Fibroblast of skin of right quadriceps (primary cell): ENCODE measurements at places on chromosomes 1 and 21.
A peak's percentile ranks its signal among the peaks of the same experiment; 100 is the strongest.

GRCh38 chr21:16241016-16241415 is 511.2 kb downstream of the USP25 start:
- DNase-seq: peak; percentile 16

GRCh38 chr1:104706631-104707147 is 957.0 kb downstream of the AMY1C start:
- DNase-seq: no peak

DNA sequence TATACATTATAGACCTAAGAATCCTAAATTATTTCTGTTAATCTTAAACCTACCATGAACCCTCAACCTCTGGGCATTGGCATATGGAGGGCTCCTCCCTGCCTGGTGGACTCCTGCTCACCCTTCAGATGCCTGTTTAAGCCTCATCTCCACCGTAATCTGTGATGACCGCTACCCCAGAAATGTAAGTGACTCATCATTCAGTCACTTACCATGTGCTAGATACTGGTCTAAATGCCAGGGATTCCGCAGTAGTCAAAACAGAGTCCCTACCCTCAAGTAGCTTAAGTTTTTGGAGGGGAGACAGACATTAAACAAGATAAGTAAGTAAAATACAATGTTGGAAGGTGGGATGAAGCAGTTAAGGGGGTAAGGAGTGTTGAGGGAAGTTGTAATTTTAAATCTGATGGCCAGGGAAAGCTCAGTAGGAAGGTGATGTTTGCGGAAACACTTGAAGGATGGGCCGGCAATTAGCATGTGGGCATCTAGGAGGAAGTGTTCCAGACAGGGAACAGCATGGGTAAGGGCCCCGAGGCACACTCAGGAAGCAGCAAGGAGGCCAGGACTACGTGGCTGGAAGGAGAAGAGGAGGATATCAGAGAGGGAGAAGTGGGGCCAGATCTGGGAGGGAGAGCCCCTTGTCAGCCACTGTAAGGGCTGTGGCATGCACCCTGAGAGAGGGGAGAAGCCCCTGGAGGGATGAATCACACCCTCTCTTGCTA is 141.7 kb upstream of the HOOK1 start:
- DNase-seq: peak; percentile 73

DNA sequence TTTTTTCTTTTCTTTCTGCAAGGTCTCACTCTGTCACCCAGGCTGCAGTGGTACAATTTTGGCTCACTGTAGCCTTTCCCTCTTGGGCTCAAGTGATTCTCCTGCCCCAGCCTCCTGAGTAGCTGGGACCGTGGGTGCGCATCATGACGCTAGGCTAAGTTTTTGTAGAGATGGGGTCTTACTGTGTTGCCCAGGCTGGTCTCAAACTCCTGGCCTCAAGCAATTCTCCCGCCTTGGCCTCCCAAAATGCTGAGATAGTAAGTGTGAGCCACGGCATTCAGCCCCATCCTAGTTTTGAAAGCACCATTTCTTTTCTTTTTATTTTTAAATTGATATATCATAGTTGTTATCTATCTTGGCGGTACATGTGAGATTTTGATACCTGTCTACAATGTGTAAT is 140.6 kb downstream of the GALNT2 start:
- no peak for DNase-seq

DNA sequence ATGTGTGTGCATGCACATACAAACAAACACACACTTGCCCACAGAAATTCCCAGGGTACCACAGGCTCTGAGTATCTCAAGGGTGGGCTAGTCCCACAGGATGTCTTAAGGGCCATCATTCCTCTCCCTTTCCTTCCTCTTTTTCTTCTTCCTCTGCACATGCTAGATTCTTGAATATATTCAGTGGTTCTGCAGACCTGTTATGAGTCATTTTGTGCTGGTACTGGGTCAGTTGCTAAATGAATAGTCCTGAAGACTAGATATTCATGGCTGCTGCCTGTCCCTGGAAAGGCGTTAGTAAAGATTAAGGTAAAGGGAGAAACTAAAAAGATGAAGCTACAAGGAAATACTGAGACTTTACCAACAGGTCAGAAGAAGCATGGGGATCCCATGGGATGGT is 256.7 kb upstream of the KIAA0040 start:
- DNase-seq: no peak

GRCh38 chr1:244112636-244113035 is 61.6 kb downstream of the ZBTB18 start:
- peak; percentile 96 for DNase-seq
